ENCODE measurements at places on chromosomes 3 and 15. TPM values are rescaled to one million over a fixed set of nuclear protein-coding genes. Genes with fewer than 3 reads are reported as not detected.

The THSD4 gene
- total RNA-seq: 0.16 TPM

The NTRK3 gene
- 1.7 TPM for total RNA-seq

The HTR3E gene
- total RNA-seq: not detected

The LMAN1L gene
- 0.40 TPM for total RNA-seq

The RTP1 gene
- not detected for total RNA-seq

The TRIM69 gene
- total RNA-seq: 45.4 TPM

The UCN2 gene
- total RNA-seq: 0.13 TPM

The SCAPER gene
- total RNA-seq: 14.8 TPM

The TTBK2 gene
- 7.7 TPM for total RNA-seq

The GOLGA6B gene
- not detected for total RNA-seq

The SPATA12 gene
- total RNA-seq: not detected

The P2RY14 gene
- total RNA-seq: 0.26 TPM

The APBA2 gene
- total RNA-seq: 14.5 TPM

The MUC20 gene
- 0.63 TPM for total RNA-seq

The GOLGA8N gene
- 0.71 TPM for total RNA-seq

The IGSF10 gene
- not detected for total RNA-seq

The RAP2B gene
- total RNA-seq: 12.3 TPM

The KLHL40 gene
- not detected for total RNA-seq

The FES gene
- total RNA-seq: 3.6 TPM

The IDH2 gene
- total RNA-seq: 32.8 TPM

The ATP1B3 gene
- total RNA-seq: 227 TPM

The AADACL2 gene
- not detected for total RNA-seq

The SCAANT1 gene
- not detected for total RNA-seq

The PP2D1 gene
- not detected for total RNA-seq

The ABHD6 gene
- total RNA-seq: 7.9 TPM

The FRMD5 gene
- total RNA-seq: 0.13 TPM

The GPR171 gene
- 75.3 TPM for total RNA-seq

The ATXN7 gene
- total RNA-seq: 23.7 TPM

Measured in activated T-cell treated with anti-CD3 and anti-CD28 coated beads, Interleukin-2, amount 50 U/mL, for 4 hours (primary cell).